ENCODE measurements at places on chromosomes 3 and 15. TPM values are rescaled to one million over a fixed set of nuclear protein-coding genes. Genes with fewer than 3 reads are reported as not detected.

Gene SPG11
- 43.3 TPM for total RNA-seq

Gene HTR3E
- total RNA-seq: not detected

Gene LRRC31
- total RNA-seq: not detected

Gene FANCD2
- total RNA-seq: 5.3 TPM

Gene CHST13
- total RNA-seq: not detected

Gene GPR62
- 0.06 TPM for total RNA-seq

Gene PLSCR4
- 56.9 TPM for total RNA-seq

Gene CEMIP
- total RNA-seq: 0.53 TPM

Gene MORC1
- total RNA-seq: not detected

Gene ACSBG1
- under 0.01 TPM for total RNA-seq

Gene GREM1
- 58.2 TPM for total RNA-seq

Gene GOLGA8M
- total RNA-seq: 0.39 TPM

Gene IL5RA
- not detected for total RNA-seq

Gene GOLGA6L1
- total RNA-seq: not detected

Gene DUOXA2
- total RNA-seq: not detected

Gene P4HTM
- total RNA-seq: 32.9 TPM

Gene TM4SF1
- total RNA-seq: 810 TPM

Gene ZNF860
- 1.2 TPM for total RNA-seq

Gene PARP3
- total RNA-seq: 12.8 TPM

Gene NKTR
- 23.0 TPM for total RNA-seq

Gene WDR93
- not detected for total RNA-seq

Gene MOBP
- total RNA-seq: 0.23 TPM

Gene SAMMSON
- total RNA-seq: not detected

Gene NRG4
- total RNA-seq: not detected

Gene ZCWPW2
- total RNA-seq: 0.18 TPM

Gene ZBBX
- total RNA-seq: 0.47 TPM
